ENCODE measurements at places on chromosomes 1 and 21. TPM values are rescaled to one million over a fixed set of nuclear protein-coding genes. Genes with fewer than 3 reads are reported as not detected.

NBPF3 gene
- 8.5 TPM for total RNA-seq

DNA sequence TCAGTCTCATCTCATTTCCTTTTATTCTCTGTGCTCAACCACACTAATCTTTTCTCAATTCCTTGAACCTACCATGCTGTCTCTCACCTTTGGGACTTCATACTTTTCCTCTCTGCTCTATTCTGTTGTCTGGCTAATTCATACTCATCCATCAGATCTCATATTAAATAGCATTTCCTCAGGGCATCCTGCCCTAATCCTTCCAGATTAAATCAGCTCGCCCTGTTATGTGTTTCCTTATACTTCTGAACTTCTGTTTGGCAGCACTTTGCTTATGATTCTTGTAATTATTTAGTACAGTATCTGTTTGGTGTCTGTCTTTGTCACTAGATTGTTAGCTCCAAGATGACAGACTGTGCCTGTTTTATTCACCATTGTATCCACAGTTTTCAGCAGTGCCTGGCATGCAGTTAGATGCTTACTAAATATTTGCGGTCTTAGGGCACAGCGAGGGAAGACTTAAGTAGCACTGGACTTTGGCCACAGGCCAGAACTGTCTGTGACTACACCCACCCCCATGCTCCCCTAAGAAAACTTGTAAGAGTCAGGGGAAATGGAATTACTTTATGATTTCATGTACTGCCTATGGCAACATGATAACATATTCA, 9.9 kb upstream of the CAP1 start:
- DNase-seq, result no peak

CDC20 gene
- total RNA-seq, result 1.8 TPM

GRCh38 chr21:38902608-38903445, 97.1 kb downstream of the ETS2 start:
- no peak for DNase-seq

GRCh38 chr1:116971258-116971860, 30.2 kb upstream of the CD101 start:
- DNase-seq, result no peak

DNA sequence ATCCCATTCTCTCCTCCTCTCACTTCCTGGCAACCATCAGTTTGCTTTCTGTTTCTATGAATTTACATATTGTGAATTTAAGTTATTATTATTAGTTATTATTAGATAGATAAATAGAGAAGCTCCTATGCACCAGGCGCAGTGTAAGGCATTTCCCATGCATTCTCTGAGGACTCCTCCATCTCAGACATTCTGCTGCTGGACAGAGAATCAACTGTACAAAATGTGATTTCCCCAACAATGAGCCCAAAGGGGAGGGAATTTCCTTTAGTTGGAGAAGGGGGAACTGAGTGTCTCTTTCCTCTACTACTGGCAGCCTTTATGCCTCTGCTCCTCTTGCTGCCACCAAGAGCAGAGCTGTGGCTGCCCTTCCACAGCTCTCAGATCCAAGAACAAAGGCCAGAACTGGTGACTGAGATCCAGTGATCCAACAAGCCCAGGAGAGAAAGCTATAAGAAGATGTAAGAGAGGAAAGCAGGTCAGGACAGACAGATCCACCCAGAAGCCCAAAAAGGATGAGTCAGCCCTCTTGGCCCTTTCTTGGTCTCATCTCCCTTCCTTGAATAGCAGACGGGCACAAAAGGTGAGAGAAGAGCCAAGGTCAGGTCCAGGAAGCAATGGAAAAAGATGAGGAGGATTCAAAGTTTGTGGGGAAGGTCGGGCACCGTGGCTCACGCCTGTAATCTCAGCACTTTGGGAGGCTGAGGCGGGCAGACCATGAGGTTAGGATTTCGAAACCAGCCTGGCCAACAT, 3.5 kb upstream of the IVL start:
- DNase-seq, result no peak

PATJ gene
- total RNA-seq, result 54.1 TPM

TTF2 gene
- 35.4 TPM for total RNA-seq

DNA sequence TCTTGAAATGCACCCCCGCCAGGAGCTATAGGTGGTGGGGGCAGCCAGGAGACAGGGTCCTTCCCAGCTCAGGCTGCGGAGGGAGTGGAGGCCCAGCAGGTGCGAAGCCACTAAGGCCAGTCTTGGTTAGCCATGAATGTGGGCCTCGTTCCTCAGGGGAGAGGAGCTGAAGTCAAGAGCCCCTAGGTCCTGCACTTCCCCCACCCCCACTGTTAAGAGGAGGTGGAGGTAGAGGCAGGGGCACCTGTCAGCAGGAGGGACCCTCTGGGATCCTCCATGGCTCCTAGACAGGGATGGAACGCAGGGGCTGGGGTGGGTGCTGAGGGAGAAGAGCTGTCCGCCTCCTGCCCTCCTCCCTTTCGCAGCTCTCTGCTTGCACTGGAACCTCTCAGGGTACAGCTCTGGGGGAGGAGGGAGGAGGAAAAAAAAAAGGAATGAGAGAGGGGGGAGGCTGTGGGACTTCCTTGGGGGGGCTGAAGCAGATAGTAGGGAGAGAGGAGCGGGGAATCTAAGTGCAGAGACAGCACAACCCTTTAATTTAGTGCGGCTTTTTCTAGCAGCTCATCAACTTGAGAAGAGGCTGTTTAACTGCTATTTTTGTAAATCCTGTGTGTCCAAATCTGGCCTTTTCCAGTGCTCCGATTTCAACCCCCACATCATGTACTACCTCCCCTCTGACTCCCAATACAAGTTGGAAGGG, 37.0 kb downstream of the MATN1 start:
- no peak for DNase-seq

DNA sequence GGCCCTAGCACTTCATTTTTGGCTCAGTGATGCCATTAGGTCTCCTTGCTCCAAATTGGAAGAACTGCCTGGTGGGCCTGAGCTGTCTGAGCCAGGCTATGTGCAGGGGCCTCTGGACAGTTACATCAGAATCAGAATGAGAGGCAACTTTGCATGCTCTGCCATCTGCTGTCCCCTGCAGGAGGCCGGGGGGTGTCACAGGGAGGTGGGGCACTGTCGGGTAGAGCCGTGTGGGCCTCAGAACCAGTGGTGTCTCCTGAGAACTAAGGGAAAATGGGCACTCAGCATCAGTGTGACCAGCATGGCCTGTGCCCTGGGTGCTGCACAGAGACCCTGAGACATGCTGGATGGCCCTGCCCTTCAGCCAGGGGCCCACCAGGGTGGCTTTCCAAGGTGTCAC, 47.0 kb upstream of the COL6A1 start:
- no peak for DNase-seq

AGT gene
- not detected for total RNA-seq

BCL2L15 gene
- total RNA-seq, result 1.5 TPM

DNA sequence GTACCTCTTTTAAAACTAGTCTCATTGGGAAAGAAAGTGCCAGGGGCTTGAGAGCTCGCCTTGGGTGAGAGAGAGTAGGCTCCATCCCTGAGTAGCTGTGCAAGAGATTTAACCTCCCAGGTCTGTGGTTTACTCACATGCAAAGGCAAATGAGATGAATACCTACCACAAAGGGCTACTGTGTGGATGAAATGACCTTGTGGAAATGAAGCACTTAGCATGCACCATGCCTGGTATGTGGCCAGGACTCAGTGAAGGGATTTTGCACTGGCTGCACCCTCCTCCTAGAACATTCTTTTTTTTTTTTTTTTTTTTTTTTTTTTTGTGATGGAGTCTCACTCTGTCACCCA, 120.3 kb downstream of the PROX1 start:
- DNase-seq, result no peak

SPAG17 gene
- not detected for total RNA-seq

GRCh38 chr1:42935971-42936308, 22.7 kb downstream of the SLC2A1 start:
- no peak for DNase-seq

S100A7A gene
- not detected for total RNA-seq

KRTAP19-1 gene
- total RNA-seq, result not detected

CYP4A22 gene
- total RNA-seq, result not detected

DNA sequence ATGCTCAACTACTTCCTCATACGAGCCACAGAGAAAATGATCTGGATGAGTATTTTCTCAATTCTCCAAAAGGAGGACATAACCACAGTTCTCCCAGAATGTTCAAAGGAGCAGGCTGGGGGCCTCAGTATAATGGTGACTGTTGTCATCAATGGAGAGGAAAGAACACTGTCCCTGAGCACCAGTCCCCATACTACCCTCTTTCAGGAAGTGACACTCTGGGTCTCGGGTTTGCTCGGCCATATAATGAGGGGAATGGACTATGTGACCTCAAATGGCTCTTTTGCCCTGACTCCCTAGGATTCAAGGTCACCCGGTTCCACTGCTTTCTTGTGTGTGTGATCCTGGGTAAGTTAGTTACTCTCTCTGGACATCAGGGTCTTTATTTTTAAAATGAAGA, 22.8 kb downstream of the SLC9A1 start:
- DNase-seq, result no peak

GRCh38 chr21:38148046-38148445, 108.7 kb upstream of the KCNJ15 start:
- DNase-seq, result no peak

DNA sequence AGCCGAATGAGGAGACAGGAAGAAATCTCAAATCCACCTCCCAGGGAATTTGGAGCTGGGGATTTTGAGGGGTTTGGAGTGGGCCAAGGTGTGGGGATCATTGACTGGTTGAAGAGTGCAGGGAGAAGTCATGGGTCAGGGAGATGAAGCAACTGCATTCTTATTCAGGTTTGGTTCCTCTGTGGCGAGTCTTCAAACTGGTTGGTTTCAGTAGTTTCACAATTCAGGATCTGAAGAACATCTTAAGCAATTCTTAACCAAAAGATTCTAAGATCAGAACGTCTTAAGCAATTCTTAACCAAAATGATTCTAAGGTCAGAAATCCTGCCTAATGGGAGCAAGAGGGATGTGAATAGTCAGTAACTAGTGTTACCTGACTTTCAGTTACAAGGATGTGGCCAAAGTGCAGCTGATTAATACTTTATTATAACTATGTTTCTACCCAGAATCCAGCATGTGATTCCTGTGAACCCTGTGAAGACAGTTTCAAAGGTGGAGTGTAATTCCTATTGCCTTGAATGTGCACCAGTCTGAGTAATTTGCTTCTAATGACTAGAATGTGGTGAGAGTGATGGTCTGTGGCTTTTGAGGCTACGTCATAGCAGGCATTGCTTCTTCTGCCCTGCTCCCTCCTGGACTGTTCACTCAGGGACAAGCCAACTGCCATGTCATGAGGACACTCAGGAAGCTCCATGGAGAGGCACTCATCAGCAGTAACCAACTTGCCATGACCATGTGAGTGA, 61.2 kb downstream of the OLFML3 start:
- DNase-seq, result no peak

TFF3 gene
- total RNA-seq, result not detected

GRCh38 chr1:210989905-210990304, 144.0 kb downstream of the KCNH1 start:
- no peak for DNase-seq

DNA sequence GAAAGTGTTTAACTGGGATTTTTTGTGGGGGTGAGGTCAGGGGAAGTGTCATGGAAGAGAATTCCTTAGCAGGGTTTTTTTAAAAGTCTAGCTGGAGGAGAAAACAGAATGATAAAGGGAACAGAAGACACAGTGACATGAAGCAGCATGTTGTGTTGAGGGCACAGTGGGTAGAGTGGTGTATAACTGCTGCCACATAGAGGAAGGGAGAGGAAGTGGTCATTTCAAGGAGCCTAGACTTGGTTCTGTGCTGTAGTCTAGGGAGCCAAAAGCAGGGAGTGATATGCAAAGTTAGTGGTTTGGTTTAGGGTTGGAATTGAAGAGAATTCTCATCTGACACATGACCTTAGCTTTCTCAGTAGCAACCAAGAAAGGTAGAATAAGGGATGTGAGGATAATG, 10.2 kb downstream of the EEIG2 start:
- no peak for DNase-seq

GRCh38 chr1:227349967-227350366, 31.7 kb upstream of the CDC42BPA start:
- no peak for DNase-seq

CELA3B gene
- not detected for total RNA-seq

NLRP3 gene
- 8.5 TPM for total RNA-seq

GRCh38 chr1:15453734-15454133, 2.8 kb upstream of the CELA2A start:
- DNase-seq, result no peak

GRCh38 chr1:59204001-59204400, 92.9 kb upstream of the FGGY start:
- DNase-seq, result no peak

DNA sequence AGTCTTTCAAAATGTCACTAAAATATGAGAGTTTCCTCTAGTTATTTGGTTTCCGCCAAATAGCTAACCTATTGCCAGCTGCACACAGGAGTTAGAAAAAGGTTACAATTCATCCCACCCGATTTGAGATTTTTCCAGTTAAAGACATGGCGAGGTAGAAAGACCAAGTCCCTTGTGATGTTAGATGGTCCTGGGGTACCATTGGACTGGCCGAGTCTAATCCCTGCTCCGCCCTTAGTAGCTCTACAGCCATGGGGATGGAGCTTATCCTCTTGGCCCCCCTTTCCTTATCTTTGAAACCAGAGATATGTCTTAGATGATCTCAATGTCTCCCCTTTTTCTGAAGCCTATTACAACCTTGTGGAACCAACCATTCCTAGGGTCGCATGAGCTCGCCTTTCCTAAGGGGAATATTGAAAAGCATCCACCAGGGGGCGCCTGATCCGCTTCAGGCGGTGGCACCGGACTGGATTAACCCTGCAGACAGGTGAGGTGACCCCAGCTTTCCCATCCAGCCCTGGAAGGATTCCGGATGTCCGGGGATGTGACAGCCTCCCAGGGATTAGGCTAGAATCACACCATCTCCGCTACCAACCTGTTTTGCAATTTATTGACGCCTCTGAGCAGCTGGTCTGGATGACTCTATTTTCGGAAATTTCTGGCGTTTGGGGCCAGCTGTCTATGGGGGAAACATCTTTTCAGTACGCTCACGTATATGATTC, 68.3 kb upstream of the SIM2 start:
- DNase-seq, result peak; percentile 45

ANGPTL3 gene
- not detected for total RNA-seq

DNA sequence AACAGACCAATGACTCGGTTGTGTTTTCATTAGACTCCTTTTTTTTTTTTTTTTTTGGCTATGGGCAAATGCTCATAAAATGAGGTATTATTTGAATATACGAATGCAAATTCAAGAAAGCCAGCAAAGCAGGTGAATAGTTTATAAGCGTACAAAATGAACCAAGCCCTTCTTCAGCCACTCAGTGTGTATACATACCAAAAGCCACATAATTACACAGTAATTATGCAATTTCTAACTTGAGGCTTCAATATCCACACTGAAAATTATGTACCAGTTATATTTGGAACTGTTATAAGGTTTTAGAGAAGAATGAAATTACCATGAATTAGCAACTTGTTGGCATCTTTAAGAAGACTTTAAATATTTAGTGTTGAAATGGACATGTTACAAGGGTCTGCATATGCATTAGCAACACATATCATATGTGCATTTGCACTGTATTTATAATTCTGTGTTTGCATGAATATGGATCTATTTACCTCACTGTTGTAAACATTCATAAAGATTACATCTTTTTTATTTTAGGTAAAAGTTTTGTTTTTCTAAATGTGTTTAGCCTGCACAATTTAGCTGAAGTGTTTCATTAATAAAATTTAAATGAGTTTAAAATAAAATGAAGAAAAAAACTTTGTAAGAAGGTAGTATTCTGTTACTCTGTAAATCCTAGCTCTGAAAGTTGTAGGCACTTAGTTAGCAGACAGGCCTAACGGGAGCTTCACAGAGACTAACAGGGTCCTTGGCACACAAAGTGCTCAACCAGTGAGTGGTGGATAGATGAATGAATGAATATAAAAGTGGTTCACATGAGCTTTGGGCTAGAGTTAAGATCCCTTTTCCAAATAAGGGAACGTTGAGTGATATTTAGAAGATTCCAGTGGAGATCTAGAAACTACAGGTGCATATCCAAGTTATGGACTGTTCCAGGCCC, 241.0 kb upstream of the NFIA start:
- no peak for DNase-seq

- no peak for DNase-seq
Observed at GRCh38 chr1:221206076-221206475, 326.8 kb downstream of the HLX start.

Measured in CD4-positive, alpha-beta T cell (primary cell).